DMS79 treated with DMSO at 0.1 percent for 48 hours (cell line): ENCODE measurements at places on chromosomes 5 and 9.

- no peak for DNase-seq
Observed at GRCh38 chr5:137281201-137281600, 217.9 kb downstream of the SPOCK1 start.

GRCh38 chr5:62093976-62094375, 212.0 kb upstream of the KIF2A start:
- peak; percentile 51 for DNase-seq

DNA sequence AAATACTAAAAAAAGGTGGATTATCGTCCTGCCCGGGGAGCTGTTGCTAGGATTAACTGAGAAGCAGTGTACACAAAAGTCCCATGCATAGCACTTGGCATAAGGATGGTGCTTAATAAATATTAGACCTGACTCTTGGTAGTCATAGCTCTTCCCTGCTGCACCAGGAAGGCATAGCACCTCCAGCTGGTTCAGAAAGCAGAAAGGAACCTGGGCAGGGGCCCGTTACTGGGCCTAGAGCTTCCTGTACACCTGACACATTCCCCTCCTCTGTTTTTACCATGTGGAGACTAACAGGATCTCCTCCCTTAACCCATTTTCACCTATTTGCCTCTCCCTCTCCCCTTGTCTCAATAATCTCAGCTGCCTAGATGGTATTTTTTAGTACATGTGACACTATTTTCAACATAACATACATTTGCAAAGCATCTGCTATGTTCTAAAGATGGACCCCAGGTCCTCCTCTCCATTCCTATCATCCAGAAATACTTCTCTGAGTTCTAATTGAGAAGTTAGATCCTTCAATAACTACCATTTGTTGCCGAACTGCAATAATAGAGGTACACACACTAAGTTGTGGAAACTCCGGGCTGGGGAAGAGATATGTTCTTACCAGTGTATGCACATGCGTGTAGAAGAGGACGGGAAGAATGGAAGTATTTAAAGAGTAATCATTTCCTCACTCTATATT, 3.2 kb upstream of the ANP32B start:
- DNase-seq: no peak

DNA sequence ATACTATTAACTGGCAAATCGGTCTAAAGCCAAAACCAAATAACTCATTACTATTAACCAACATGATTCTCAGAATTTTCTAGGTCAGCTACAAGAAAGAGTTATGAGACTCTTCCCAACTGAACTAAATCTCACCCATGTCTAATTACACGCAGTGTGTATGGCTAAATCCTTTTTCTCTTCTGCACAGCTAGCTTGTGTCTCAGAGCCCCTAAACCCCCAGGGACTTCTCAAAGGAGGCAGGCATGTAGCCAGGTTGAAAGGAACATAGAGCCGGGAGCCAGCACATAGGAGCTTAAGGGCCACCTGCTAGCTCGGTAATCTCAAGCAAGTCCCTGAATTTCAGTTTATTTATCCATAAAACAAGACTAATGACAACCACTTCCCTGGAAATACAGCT, 2.2 kb upstream of the GZMK start:
- DNase-seq: no peak

- DNase-seq: peak; percentile 89
Observed at GRCh38 chr5:74665816-74666215, 19.2 kb upstream of the HEXB start.

DNA sequence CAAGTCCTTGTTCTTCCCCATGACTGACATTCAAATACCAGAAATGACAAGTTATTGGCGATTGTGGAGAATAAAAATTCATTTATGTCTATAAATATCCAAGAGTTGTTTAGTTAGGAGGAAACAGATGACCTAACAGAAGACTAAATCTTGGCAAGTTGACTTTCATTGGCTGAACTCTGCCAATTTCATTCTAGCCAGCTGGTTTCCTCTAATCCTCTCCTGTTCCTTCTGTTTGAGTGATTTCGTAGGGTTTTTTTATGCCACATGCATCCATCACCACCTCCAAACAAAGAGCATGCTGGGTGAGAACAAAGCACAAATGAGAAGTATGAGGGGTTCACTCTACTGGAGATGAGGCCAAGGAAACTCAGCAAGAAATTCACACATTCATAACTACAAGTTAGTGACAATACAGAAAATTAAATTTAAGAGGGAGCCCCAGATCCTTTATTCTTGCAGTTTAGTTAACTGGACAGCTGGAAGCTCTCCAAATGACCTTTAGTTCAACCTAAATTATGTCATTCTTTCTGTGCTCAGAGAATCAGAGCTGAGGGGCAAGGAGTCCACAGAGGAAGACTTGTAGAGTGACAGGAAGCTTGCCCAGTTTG, 932.0 kb downstream of the TLE4 start:
- DNase-seq: no peak

DNA sequence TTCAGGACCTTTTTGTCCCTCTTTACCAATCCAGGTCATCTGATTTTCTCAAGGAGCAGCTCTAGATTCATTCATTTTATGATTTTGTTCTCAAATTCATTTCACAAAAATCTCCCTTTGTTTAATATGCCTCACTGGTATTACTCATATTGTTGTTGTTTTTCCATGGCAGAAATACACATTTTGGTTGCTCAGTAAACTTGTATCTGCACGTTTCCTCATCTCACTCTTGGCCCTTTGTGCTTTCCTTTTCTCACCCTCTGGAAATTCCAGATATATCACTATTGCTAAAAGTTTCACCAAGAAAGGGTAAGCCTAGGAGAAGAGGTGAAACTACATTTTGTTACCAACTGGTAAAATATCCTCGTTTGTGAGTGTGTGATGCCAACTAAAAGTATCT, 14.8 kb downstream of the ASPN start:
- no peak for DNase-seq

DNA sequence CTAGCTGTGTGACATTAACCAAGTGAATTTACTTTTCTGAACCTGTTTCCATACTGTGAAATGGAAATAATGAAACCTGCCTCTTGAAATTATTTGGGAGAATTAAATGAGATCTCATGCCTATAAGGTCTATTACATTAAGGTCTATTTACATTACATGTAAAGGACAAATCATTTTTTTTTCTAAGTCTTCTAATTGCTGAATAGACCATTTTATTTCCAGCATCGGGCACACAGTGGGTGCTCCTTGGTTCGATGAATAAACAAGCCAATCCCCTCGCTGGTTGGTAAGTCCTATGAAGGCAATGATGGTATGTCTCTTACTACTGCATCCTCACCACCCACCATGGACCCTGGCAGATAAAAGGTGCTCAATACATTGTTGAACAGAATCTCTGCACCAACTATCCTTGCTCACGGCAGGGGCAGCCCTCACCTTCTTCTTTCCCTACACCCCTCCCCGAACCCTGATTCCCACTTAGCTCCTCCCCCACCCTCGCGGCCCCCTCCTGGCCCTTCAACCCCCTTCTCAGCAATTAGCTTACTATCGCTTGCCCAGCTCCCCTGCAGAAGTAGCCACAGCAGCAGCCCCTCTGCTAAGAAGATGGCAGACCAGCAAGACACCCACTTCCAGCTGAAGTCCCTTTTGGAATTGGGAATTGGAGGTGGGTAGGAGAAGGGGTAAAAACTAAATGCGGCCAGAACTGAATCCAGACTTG, 3.0 kb downstream of the PCDH1 start:
- no peak for DNase-seq

GRCh38 chr9:35923927-35924763, 14.9 kb downstream of the SPAAR start:
- peak; percentile 77 for DNase-seq

DNA sequence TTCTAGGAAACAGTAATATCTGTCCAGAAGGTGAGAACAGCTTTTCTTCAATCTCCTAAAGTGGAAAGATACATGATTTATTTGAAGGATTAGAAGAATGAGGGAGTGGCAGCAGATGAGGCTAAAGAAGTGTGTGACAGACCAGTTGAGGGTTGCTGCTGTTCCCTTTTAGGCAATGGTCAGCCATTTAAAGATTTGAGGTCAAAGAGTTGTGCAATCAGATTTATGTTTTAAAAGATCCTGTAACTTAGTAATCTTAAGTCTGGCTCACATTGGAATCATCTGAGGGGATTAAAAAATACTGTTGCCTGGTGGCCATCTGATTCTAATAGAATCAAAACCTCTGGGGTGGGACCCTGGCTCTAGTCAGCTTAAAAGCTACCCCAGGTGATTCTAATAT, 4.3 kb upstream of the SGCD start:
- no peak for DNase-seq

DNA sequence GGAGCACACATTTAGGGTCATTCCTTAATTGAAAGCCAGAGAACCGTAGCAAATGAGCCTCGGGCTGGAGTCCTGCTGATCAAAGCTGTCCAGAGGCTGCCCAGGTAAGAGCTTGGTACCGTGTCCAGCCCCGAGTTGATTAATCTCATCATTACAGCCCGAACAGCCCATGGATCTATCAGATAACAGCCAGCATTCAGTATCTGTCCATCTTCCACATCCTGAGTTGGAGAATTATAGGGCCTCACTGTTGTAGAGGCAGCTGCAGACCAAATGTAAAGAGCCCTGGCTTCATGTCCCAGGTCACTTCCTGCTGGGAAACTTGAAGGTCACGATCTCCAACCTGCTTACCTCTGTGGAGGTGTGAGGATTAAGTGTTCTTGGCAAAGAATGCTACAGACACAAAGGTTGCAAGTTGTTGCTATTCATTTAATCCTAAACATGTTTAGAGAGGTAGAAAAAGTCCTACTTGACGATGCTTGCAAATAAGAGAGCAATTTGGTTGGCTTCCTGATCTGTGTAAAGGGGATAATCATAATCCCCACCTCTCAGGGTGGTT, 16.1 kb downstream of the GGTA1 start:
- DNase-seq: no peak

DNA sequence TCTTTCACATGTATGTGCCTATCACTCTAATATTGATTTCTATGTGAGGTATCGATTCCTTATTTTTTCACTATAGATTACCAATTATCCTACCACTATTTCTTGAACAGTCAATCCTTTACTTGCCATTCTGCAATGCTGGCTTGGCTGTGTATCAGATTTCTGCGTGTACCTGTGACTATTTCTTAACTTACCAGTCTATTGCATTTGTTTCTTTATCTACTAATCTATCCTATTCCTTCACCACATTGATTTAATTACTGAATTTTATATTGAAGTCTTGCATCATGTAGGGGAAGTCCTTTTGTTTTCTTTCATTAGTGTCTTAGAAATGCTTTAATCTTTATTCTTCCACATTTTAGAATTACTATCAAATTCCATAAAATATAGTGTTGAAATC, 684.8 kb downstream of the LRRC70 start:
- DNase-seq: no peak

DNA sequence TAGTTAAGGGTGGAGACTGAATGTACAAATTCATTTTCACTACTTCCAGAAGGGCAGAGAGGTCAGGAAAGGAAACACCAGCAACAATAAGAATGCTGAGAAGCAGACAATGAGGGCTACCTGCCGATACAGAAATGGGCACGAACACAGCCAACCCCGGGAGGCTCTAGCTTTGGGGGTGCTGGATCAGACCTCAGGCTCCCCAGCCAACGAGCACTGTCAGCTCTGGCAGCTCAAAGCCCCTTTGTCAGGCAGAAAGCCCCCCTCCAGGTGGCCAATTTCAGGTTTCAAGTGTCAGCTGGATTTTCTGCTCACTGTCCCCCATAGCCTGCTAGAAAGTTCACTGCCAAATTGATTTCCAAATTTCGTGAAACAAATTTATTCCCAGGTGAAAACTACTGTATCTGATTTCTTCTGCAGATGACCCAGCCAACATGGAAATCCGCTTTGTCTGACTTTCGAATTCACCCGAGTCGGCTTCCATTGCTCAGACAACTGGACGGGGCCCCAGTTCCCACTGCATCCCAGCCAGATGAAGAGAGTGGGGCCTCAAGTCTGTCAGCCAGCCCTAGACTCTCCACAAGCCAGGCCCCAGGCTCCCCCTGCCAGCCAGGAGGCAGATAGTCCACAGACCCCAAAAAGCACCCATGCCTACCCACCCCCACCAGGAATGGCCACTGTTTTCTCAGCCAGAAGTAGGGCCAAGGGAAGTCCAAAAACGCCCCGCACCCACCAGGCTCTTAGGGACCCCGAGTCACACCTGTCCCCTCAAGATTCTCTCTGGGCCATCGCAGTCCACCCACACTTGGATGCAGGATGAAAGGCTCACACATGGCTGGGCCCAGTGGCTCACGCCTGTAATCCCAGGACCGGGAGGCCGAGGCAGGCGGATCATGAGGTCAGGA, 96.5 kb upstream of the PHYKPL start:
- no peak for DNase-seq

DNA sequence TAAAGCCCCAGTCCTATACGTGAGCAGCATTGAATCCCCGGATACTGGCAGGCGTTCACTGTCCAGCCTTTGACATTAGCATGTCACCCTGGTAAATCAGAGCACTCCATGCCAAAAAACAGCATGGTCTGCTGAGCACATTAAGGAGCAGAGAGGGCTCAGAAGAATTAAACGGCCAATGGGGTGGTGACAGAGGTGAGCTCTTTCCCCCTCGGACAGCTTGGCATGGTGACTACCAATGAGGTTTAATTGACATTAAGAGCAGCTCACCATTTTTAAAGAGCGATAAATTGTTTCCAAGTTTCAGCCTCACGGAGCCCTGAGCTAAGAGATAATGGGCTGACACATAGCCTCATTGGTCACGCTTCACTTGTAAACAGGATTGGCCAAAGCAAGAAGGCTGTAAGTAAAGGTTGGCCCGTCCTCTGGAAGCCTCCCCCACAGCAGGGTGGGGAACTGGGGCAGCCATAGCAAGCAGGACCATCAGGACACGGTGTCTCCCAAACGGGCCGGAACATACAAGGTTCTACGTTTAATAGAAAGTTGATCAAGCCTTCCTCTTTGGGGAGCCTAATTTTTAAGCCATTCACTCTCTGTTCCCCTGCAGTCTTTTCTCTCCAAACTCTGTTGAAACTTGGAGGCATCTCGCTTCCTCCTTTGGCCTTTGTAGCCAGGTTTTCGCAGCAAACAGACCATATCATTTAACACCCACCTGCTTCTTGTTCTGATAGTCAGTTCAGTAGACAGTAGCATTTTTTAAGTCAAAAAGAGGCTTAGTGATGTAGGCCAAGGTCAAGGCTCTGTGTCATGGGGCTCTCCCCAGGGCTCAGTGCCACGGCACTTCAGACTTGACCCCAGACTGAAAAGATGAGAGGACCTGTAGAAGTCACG, 25.9 kb downstream of the QRFP start:
- DNase-seq: peak; percentile 95

- DNase-seq: no peak
Observed at GRCh38 chr9:136115206-136115605, 3.5 kb downstream of the TMEM250 start.

DNA sequence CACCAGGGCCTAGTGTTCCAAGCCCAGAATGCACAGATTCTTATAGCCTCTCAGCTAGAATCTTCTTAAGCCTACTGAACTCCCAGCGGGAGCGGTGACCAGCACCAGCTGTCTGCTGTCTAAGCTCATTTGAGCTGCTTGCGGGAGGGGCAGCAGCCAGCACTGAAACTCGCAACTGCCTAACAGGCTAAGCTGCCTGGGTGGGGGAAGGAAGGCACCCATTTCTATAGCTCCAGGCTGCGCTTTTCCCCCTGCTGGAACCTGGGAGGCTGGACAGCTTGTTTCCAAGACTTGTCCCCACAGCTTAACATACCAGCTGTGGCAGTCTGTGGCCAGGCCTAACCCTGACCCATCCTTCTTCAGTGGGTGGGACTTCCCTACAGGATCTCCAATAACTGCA, 512.9 kb downstream of the EFNA5 start:
- DNase-seq: no peak

- DNase-seq: no peak
Observed at GRCh38 chr9:88533951-88534455, 975 bp upstream of the NXNL2 start.

GRCh38 chr5:2103940-2104339, 221.2 kb upstream of the IRX4 start:
- no peak for DNase-seq
